Stimulated activated naive CD4-positive, alpha-beta T cell treated with Interleukin-2 at 50 U/mL for 16 hours (primary cell): ENCODE measurements at places on chromosomes 1 and 21.

DNA sequence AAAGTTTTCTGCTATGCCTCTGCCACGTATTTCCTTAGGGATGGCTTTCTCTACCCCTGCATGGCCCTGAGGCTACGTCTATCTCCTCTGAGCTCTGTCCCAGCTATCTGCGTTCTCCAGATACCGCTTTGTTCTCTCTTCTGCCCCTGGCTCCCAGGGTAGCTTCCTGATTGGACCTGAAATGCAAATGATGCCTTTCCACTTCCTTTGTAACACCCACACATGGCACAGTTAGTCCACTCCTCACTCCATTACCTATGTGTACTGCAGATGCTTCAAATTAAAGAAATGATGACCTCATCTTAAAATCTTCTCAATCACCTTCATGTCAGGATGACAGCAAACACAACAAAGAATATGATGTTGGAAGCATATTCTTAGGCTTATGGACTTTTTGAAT, 138.6 kb upstream of the POGK start:
- DNase-seq, result no peak

- DNase-seq, result no peak
Measured at GRCh38 chr21:15293240-15293639, 228.4 kb upstream of the NRIP1 start.

DNA sequence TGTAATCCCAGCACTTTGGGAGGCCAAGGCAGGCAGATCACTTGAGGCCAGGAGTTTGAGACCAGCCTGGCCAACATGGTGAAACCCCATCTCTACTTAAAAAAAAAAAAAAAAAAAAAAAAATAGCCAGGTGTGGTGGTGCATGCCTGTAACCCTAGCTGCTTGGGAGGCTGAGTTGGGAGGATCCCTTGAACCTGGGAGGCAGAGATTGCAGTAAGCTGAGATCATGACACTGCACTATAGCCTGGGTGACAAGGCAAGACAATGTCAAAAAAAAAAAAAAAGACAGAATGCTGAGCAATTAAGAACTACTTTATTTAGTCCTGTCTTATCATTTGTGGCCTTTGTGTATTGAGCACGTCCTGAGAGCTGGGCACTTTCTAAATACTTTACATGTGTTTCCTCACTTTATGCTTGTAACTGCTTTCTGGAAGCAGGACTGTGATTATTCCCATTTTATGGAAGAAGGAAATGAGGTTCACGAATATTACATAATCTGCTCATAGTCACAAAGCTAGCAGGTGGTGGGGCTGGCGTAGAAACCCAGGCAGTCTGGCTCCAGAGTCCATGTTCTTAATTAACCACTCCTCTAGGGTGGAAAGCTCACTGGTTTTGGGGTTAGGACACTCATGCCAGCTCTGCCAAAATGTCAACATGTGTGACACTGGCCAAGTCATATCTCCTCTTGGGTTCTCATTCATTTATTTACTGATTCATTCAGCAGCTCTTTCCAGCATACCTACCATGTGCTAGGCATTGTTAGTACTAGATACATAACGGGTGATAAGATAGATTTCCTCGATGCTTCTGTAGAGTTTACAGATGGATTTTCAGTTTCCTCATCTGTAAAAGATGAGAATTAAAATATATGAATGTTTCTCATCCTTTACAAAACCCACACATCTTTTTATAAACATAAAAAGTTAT, 57.7 kb downstream of the DDR2 start:
- no peak for DNase-seq

- DNase-seq, result no peak
Measured at GRCh38 chr1:41749991-41750745, 168.6 kb downstream of the HIVEP3 start.

- no peak for DNase-seq
Measured at GRCh38 chr21:33289199-33289819, 23.1 kb downstream of the IL10RB start.

- DNase-seq, result no peak
Measured at GRCh38 chr1:71660411-71660810, 579.6 kb upstream of the ZRANB2 start.

DNA sequence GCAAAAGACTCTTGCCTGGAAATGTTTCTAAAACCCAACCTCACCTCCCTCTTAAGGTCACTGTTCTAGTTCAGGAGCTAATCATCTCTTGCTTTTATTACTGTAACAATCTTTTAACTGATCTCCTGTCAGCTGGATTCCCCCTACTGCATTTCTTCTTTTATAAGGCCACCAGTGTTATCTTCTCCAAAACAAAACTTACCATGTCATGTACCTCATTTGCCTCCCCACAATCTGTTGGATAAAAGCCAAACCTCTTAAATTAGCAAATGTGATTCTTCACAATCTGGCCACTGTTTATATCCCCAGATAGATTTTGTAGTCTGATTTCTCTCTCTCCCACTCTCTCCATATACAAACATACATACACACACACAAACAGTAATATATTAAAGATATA, 143.3 kb downstream of the DENND1B start:
- no peak for DNase-seq

DNA sequence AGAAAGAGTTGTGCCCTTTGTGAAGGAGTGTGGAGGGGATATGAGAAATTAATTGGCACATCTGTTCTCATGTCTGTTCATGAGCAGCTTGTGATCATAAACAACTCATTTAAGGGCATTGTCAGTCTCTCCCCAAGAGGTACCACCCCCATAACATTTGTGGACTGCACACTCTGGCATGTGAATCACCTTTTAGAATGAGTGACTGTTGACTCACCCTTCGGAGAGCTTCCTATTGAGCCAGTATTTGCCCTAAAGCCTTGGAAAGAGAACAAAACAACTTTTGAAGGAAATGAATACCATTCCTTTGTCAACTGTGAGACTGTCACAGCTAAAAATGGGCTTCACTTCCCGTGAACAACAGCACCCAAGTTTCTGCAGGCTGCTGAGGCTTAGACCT, 27.5 kb upstream of the MYSM1 start:
- DNase-seq, result no peak

DNA sequence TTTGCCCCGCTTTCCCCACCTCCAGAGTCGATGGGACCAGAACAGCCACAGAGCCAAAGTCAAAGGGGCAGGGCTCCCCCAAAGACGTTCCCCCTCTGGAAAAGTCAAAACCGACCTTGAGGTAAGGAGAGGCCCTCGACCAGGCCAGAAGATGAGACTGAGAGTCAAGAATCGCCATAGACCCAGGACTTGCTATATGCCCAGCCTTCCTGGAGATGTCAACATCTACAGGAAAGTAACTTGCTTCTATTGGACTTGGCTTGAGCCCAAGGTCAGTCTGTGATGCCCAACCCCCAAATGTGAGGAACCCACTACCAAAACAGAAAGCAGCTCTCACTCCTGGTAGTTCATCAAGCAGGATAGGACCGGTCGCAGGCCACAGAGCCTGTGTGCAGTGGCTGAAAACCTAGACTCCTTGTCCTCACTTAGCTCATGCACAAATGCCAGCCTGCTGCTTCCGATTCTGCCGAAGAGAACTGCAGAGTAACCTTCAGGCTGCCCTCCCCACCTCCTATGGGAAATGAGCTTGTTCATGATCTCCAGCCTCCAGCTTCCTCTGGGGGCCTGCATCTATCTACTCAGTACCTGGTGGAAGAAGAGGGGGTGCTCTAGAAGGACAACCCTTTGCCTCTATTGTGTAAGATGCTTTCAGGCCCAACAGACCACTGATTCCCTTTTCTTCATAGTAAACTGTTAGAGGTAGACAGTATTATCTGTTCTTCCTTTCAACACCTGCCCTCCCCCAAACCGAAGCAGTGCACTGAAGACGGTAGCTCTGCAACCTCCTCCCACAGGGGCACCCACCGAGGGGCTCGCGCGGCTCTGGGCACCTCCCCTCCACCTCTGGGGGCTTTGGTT, 1.4 kb downstream of the ACOT7 start:
- DNase-seq, result no peak

GRCh38 chr1:14891991-14892390, 261.6 kb upstream of the TMEM51 start:
- no peak for DNase-seq

DNA sequence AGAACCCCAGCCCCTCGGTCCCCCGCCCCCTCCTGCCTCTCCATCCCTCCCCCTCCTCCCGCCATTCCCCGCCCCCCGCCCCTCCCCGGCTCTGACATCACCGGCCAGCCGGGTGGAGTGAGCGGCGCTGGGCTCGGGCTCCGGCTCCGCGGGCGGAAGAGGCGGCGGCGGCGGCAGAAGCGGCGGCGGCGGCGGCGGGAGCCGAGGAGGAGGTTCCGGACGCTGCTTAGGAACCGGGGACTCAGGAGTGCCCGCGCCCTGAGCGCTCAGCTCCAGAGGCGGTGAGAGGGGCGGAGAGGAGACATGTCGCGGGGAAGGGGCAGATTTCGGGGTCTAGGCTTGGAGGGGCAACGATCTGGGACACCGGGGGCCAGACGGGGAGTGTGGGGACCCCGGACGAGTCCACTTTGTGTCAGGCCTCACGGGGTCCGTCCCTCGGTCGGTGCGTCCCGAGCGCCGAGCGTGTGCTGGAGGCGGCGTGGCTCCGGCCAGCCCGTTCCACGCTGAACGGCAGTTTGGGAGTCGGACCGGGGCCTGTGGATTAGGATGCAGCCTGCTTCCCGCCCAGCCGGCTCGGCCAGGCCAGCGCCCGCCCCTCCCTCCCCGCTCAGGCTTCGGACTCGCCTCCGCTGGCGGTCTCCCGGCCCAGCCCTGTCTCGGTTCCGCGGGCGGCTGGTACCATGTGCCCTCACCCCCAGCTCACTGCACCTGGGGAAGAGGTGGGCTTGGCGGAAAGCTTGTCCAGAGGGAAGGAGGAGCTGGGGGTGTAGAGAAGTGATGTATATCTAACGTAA, at the start of gene PEA15:
Gene PEA15, plus strand, starts transcription at position 143 of the 794 bp plus-strand sequence. CDS start 6,161 bp downstream, outside the sequence.
- peak; percentile 69 for DNase-seq

- DNase-seq, result no peak
Measured at GRCh38 chr1:69401879-69402278, 165.8 kb upstream of the LRRC7 start.

DNA sequence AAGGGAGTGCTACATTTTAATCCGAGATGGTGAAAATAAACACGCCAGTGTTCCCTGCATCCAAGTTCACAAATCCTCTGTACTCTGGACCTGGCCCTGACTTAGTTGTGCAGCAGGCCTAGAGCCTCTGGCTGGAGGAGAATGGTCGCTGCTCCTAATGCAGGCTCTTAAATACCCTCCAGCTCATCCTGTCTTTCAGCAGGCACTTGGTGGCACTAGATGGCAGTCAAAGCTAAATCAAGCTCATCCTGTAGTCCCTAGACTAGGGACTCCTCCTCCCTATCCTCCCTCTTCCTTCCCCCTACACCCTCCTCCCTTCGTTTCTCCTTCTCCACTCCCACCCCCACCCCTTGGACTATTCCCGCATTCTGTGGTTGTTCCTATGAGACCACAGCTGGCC, 41.6 kb upstream of the MTR start:
- no peak for DNase-seq

- no peak for DNase-seq
Measured at GRCh38 chr1:232138044-232138443, 491.9 kb downstream of the SIPA1L2 start.

DNA sequence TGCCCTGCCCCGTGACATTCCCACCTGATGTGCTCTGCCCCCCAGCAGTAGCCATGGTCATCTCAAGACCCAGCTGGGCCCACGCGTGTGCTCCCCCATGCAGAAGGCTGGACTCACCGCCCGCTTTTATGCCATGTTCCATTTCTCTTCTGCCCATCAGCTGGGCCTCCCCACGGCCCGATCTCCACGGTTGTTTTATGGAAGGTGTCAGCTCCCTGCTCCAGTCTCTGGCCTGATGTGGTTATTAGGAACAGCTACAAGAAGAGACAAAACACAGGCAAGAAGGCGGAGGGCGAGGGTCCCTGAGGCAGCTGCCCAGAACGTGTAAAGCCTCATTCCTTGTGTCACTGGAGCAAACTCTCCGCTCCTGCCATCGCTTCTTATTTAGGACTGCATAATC, 50.2 kb upstream of the DISP3 start:
- DNase-seq, result no peak

- DNase-seq, result peak; percentile 9
Measured at GRCh38 chr1:159881622-159882526, 18.1 kb downstream of the CFAP45 start.

GRCh38 chr1:106494646-106495045, 561.8 kb upstream of the PRMT6 start:
- no peak for DNase-seq

DNA sequence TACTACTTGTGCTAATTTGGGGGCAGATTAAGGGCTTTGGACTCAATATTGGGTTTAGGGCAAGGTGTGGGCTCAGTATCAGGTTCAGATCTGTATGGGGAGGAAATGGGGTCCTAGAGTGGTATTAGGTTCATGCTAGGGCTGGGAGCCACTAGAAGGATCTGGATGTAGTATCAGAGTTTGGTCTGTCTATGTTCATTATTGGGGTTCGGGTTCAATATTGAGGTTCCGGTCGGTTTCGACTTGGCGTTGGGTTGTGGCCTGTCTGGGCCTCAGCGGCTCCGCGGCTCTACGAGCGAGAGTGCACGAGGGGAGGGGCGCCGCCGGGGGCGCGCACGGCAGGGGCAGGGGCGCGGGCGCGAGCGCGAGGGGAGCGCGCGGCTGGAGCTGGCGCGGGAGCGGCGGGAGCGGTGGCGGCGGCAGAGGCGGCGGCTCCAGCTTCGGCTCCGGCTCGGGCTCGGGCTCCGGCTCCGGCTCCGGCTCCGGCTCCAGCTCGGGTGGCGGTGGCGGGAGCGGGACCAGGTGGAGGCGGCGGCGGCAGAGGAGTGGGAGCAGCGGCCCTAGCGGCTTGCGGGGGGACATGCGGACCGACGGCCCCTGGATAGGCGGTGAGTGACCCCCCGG, at the start of gene PTPRF:
Gene PTPRF, plus strand, starts transcription at position 401 of the 624 bp plus-strand sequence. CDS start 14,193 bp downstream, outside the sequence.
- DNase-seq, result no peak
